Endodermal cell (in vitro differentiated cells): ENCODE measurements at places on chromosomes 13 and 19. TPM values are rescaled to one million over a fixed set of nuclear protein-coding genes. Genes with fewer than 3 reads are reported as not detected.
A peak's percentile ranks its signal among the peaks of the same experiment; 100 is the strongest.

GRCh38 chr13:97515643-97516042 lies 81.7 kb downstream of the RAP2A start:
- peak; percentile 52 for DNase-seq

GRCh38 chr19:13053761-13054625 lies 48.7 kb downstream of the LYL1 start:
- peak; percentile 71 for DNase-seq

GRCh38 chr19:51689751-51690453 lies 3.2 kb upstream of the SPACA6 start:
- DNase-seq, result peak; percentile 92

- no peak for DNase-seq
Measured at GRCh38 chr19:54606891-54607784, 13.7 kb downstream of the LILRA1 start.

DNA sequence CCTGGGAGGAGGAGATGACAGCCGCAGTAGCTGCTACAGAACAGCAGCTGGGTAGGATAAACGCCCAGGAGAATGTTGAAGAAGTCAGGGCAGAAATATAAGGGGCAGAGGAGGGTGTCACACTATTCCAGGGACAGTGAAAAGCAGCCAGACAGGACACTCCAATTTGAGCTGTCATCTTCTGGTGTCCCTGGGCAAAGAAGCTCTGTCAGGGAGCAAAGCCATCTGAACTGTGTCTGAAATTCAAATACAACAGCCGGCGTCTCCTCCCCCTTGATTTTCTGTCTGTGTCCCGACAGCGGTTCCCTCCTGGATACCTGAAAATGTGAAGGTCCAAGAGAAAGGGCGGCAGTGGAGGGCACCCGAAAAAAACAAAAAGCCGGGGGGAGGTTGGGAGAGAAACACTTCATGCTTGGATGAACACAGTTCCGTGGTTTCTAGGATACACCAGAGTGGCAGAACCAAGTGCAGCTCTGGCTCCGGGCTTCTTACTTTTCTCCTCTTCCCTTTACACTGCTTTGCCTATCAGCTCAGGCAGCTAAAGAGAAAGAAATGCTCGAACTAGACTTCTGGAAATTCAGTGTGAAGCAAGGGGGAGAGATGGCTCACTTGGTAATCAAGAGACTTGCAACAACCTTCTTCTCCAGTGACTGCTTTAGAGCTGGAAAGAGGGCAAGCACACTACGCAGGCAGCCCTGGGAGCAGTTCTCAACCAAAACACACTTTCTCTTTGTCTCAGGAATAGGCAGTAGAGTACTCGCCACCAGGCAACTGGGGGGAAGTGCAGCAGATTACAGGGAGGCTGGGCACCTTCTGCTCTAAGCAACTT lies 465.6 kb downstream of the ITGBL1 start:
- peak; percentile 64 for DNase-seq

Gene ZNF493
- total RNA-seq, result 24.3 and 29.5 TPM in 2 replicates

- DNase-seq, result no peak
Measured at GRCh38 chr19:6055013-6055795, 55.1 kb downstream of the RFX2 start.

DNA sequence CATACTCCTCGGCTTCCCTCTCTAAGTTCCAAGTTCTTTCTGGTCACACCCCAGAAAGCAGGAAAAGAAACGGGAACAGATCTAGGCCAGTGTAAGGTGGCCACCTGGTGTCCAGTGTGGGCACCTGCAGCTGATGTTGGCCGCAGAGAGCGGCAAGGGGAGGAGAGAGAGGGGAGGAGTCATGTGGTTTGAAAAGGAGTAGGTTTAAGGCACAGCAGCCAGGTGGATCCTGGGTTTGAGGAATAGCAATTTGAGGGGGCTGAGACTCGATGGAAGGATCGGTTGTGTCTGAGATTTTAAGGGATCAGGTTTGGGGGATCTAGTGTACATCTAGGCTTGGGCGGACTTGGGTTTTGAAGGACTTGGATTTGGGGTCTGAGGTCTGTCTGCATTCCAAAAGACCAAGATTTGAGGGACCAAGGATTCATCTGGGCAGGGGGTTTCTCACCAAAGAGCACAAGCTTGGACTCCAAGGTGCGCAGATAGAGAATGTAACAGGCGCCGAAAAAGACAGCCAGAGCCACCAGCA lies 1.2 kb downstream of the RABAC1 start:
- DNase-seq, result peak; percentile 94

DNA sequence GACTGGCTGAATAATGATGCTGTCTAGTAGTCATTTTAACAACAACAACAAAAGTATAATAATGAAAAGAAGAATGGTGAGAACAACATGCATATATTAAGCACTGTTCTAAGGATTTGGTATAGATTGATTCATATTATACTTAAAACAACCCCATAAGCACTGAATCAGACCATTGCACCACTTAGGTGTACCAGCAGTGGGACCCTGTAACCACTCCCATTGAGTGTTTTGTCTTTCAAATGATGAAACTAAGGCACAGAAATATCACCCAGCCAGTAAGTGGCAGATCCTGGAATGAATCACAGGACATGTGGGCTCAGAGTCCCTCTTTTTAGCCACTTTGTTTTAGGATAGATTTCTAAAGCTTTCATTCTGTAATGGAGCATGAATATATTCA lies 14.9 kb upstream of the TNFSF11 start:
- no peak for DNase-seq

Gene CERS1
- 16.6 and 19.8 TPM in 2 replicates for total RNA-seq

GRCh38 chr13:98890186-98890585 lies 87.7 kb downstream of the DOCK9 start:
- DNase-seq, result no peak

DNA sequence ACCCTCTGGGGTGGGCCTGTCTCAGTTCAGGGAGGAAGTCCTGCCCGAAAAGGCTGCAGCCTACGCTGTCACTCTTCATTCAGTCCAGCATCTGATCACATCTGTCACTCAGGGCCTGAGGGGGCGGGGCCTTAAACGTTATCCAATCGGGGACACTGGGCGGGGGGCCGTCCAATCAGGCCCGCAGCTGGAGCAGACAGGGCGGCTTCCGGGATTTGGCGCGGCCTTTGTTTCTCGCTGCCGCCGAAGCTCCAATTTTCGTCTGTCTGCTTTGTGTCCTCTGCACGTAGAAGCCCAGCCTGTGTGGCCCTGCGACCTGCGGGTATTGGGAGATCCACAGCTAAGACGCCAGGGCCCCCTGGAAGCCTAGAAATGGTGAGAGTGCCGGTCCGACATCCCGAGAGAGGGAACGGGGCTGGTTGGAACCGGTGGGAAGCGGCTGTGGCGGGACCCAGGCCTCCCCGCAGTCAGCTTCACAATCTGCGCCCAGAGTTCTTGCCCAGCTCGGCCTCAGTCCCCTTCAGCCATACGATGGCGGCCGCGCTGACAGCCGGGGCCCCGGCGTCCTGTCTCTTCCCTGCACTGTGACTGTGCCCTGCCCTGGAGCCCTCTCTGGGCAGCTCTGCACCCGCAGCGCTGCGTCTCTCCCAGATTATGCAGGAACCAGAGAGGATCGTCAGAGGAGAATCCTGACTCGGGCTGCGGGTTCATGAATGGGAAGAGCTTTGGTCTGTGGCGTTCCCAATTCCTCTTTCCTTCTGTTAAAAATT lies at the start of gene ZNF730:
TSS of gene ZNF730 (plus strand) at position 224 of the 770 bp plus-strand sequence. CDS start at position 373, 149 bp downstream.
- DNase-seq, result peak; percentile 99

GRCh38 chr13:75764251-75764925 lies 128.3 kb downstream of the LMO7 start:
- no peak for DNase-seq

Gene CYP4F12
- not detected in 2 replicates for total RNA-seq

DNA sequence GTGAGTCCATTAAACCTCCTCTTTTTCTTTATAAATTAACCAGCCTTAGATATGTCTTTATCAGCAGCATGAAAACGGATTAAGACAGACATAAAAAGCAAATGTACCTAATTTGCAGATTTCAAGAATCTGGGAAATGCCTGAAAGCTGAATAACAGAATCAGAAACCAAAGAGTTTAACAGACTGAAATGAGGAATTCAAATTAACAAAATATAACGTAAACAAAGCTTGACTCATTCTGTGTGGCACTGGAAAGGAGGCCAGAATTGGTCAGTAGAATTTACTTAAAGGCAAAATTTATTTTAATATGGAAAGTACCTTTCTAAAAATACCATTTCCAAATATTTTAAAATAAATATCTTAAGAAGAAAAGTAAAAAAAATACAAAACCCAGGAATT lies 540.6 kb upstream of the HTR2A start:
- DNase-seq, result no peak

DNA sequence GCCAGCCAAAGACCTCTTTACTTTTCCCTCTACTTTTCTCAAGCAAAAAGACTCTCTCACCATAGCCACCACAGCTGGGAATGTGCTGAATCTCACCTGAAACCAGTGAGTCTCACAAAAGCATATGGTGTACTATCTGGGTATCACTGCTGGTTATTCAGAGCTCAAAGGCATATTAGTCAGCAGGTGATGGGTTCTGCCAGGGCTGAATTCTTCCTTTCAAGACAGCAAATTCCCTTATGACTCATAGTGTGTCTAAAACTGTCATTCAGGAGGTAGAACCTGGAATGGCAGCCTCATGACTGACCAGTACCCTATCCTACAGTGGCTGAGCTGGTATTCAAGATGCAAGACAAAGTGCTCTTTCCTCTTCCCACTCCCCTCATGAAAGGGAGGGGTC lies 2859.1 kb downstream of the PCDH9 start:
- DNase-seq, result no peak

Gene PKN1
- total RNA-seq, result 135 to 163 TPM (median 141 TPM) in 3 replicates

- no peak for DNase-seq
Measured at GRCh38 chr13:76976490-76976889, 15.4 kb upstream of the CLN5 start.

Gene ONECUT3
- 0.09 TPM in 1 of 3 replicates, not detected in the others for total RNA-seq

DNA sequence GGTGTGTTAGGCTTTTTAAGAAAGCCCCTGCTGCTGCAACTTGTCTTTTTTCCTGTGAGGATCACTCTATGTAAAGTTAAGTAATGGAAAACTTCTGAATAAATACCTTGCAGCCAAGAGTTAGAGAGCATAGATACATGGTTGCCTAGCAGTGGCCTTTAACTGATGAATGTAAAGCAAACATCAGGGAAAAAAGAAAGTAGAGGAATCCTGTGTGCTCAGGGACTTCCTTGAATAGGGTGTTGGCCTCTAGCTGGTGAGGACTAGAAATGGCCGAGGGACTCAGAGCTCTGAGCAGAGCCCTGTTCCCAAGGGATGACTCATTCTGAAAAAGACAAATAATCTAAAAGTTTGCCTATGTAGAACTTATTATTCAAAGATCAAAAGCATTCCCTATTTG lies 135.7 kb downstream of the MIPEP start:
- DNase-seq, result no peak

DNA sequence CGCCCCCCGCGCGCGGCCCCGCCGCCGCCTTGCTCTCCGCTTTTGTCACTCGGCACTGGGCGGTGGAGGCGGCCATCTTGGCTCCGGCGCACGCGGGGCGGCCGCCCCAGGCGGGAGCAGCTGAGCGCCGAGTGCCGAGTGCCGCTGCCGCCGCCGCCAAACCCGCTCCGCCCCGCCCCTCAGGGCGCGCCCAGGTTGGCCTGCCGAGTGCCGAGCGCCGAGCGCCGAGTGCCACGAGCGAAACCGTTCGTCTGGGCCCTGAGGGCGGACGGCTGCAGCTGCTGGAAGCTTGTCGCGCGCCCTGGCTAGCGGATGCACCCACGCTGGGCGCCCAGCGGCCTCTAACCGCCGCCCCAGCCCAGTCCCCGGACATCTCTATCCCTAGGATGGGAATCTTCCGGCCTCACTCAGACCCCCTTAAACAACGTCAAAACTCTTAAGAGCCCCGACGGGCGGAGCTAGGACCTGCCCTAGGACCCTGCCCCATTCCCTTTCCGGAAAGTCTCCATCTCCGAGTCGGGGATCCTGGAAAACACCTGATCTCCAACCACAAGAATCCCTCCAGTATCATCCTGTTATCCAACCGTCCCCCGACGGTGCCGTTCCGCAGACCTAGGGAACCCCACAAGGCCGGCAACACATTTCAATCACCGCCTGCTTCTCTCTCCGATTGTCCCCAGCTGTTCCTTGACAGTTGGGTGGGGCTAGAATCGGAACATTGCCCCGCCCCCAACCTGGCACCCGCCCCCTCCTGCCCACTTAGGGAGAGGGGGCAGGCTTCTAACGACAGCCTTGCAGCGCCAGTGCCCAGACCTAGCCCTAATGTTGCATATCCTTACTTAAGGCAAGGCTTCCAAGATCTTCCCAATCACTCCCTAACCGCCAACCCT lies 14.1 kb upstream of the AKAP8L start:
- DNase-seq, result peak; percentile 96

Gene ZNF358
- total RNA-seq, result 45.9 and 46.4 TPM in 2 replicates

GRCh38 chr19:29145756-29146155 lies 67.2 kb downstream of the UQCRFS1 start:
- no peak for DNase-seq

Gene LGALS7
- total RNA-seq, result not detected in 3 replicates
